ENCODE measurements at places on chromosomes 4 and X. TPM values are rescaled to one million over a fixed set of nuclear protein-coding genes. Genes with fewer than 3 reads are reported as not detected.
A peak's percentile ranks its signal among the peaks of the same experiment; 100 is the strongest.

Gene SCOC
- 45.1 TPM for total RNA-seq

DNA sequence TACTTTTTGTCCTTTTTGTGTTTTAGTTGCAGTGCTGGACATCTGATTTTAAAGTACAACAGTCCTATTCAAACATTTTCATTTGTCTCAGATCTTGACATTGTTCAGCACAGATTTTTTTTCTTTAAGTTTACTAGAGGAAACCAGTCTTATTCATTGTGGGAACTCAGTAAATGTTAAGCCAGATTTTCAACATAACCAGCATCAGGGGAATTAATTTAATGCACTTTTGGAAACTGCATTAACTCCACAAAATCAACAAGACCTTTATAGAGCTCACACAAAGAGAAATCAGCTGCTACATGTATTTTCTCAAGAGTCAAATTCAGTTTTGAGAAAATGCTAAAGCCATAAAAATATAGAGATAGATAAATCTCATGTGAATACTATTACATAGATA, 9.9 kb downstream of the CPE start:
- no peaks in the 10 kb centered on the region for H3K27me3 ChIP-seq
- H3K36me3 ChIP-seq, result no peaks in the 10 kb centered on the region
- no peak overlapping the region for H3K27ac ChIP-seq
- DNase-seq, result no peak
- peaks cover 16% of the 10 kb centered on the region for H3K4me1 ChIP-seq

Gene PRIMPOL
- 11.3 TPM for total RNA-seq

Gene SUPT20HL1
- not detected for total RNA-seq

- H3K4me1 ChIP-seq, result no peaks in the 10 kb centered on the region
- no peak for DNase-seq
- no peak overlapping the region for H3K27ac ChIP-seq
- H3K36me3 ChIP-seq, result no peaks in the 10 kb centered on the region
- no peak overlapping the region for H3K4me3 ChIP-seq
Measured at GRCh38 chrX:38225093-38225492, 4.4 kb upstream of the SRPX start.

DNA sequence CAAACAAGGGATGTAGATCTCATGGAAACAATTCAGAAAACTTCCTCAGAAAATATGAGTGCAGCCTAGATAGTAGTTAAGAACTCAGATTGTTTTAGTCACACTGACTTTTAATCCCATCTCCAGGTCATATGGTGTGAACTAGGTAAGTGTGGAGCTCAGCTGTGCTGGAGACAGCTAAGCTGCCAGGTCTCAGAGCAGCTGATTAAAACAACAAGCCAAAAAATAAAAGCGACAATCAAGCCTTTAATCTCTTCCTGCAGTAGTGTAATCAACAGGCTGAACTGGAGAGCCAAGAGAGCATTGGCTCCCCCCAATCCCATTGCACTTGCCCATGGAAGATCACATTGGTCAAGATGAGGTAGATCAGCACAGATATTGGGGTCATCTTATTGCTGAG, 98.3 kb upstream of the ATOH1 start:
- H3K4me1 ChIP-seq, result no peaks in the 10 kb centered on the region
- H3K36me3 ChIP-seq, result no peaks in the 10 kb centered on the region
- H3K27me3 ChIP-seq, result no peaks in the 10 kb centered on the region
- no peak overlapping the region for H3K4me3 ChIP-seq

- H3K36me3 ChIP-seq, result no peaks in the 10 kb centered on the region
- H3K27me3 ChIP-seq, result no peaks in the 10 kb centered on the region
- no peak overlapping the region for H3K4me3 ChIP-seq
- no peaks in the 10 kb centered on the region for H3K4me1 ChIP-seq
- no peak for DNase-seq
- no peak overlapping the region for H3K27ac ChIP-seq
Measured at GRCh38 chr4:178966644-178967043, 1524.4 kb upstream of the AGA start.

GRCh38 chrX:802846-803245, 172.3 kb downstream of the SHOX start:
- H3K27ac ChIP-seq, result no peak overlapping the region
- H3K36me3 ChIP-seq, result no peaks in the 10 kb centered on the region
- H3K4me3 ChIP-seq, result no peak overlapping the region
- DNase-seq, result no peak
- H3K27me3 ChIP-seq, result no peaks in the 10 kb centered on the region
- H3K4me1 ChIP-seq, result no peaks in the 10 kb centered on the region

DNA sequence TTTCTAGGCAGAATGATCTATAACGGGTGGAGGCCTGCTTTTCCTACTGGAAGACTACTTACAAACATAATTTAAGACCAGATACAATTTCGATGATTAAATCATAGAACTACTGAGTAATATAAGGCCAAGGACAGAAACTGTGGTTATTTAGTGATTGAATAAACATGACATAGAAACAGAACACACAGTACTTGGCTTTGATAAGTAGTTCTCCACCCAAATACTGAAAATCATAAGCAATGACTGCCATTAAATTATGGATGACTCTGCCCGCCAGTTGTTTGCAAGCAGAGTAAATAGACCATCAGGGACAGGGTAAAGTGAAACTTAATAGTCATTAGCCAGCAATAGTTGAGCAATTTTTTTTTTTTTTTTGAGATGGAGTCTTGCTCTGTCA, 17.2 kb upstream of the SMIM14 start:
- no peak overlapping the region for H3K4me3 ChIP-seq
- peaks cover 21% of the 10 kb centered on the region for H3K4me1 ChIP-seq
- DNase-seq, result peak; percentile 46
- H3K27me3 ChIP-seq, result no peaks in the 10 kb centered on the region
- H3K36me3 ChIP-seq, result no peaks in the 10 kb centered on the region
- H3K27ac ChIP-seq, result peak overlapping the region; percentile 61

Gene WDR17
- 6.2 TPM for total RNA-seq

GRCh38 chr4:2045518-2045951, 13.6 kb upstream of the NAT8L start:
- peaks cover 17% of the 10 kb centered on the region for H3K4me1 ChIP-seq
- H3K36me3 ChIP-seq, result no peaks in the 10 kb centered on the region
- H3K27me3 ChIP-seq, result peaks cover 10% of the 10 kb centered on the region
- H3K27ac ChIP-seq, result no peak overlapping the region

GRCh38 chr4:3174371-3175338, 74.3 kb upstream of the MSANTD1 start:
- peaks cover 57% of the 10 kb centered on the region for H3K36me3 ChIP-seq
- no peak overlapping the region for H3K4me3 ChIP-seq
- DNase-seq, result no peak
- H3K27me3 ChIP-seq, result no peaks in the 10 kb centered on the region
- H3K27ac ChIP-seq, result no peak overlapping the region

Gene ZNF674
- 4.5 TPM for total RNA-seq

DNA sequence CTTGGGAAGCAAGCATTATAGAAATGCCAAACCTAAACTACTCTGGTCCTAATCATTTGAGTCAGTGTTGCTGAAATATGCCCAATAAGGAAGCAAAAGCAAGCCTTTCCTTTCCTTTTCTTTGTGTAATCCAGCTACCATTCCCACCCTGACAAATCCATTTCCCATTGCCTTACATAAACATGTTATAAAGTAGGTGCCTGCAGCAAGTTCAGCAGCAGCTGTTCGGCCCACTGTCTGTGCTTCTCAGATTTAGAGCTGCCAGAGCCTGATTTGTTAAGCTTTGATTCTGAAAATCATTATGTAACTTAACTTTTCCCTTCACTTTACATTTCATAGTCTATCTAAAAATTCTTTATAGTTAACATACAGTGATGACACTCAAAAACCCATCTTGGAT, 148.6 kb downstream of the EPHA5 start:
- H3K4me3 ChIP-seq, result no peak overlapping the region
- no peak overlapping the region for H3K27ac ChIP-seq
- no peaks in the 10 kb centered on the region for H3K36me3 ChIP-seq
- H3K4me1 ChIP-seq, result no peaks in the 10 kb centered on the region
- H3K27me3 ChIP-seq, result no peaks in the 10 kb centered on the region

GRCh38 chr4:17008834-17009345, 110.4 kb upstream of the LDB2 start:
- H3K4me1 ChIP-seq, result no peaks in the 10 kb centered on the region
- no peak overlapping the region for H3K27ac ChIP-seq
- H3K4me3 ChIP-seq, result no peak overlapping the region
- H3K27me3 ChIP-seq, result no peaks in the 10 kb centered on the region
- H3K36me3 ChIP-seq, result no peaks in the 10 kb centered on the region
- DNase-seq, result no peak

DNA sequence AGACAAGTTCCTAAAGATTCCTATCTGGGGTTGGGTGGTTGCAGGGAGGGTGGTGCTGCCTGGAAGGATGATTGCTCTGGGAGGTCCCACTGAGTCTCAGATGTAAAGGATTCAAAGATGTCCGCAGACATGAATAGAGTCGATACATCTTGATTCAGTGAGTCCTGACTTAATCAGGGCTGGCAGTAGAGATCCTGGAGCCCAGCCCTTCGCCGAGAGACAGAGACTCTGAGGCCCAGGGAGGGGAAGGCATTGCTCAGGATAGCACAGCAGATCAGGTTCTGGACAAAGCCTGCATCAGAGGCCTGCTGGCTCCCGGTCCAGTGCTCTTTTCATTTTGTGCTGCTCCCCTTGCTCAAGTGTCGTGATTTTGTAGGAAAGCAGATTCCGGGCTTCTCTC, 21.7 kb downstream of the PJA1 start:
- peaks cover 11% of the 10 kb centered on the region for H3K27me3 ChIP-seq
- no peaks in the 10 kb centered on the region for H3K36me3 ChIP-seq
- H3K27ac ChIP-seq, result no peak overlapping the region
- no peaks in the 10 kb centered on the region for H3K4me1 ChIP-seq

DNA sequence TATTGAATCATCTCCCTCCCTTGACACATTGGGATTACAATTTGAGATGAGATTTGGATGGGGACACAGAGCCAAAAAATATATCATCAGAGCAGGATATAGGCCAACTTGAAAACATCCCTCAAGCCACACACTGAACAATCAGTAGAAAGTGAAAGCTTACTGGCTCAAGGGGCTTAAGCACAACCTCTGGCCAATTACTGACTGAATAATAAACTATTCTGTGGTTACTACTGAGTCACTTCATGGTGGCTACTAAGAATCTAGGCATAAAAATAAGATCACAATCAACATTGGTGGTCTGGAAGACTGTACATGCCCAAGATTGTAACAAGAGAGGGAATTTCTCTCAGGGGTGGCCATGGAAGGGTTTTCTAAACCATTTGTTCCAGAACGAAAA, 27.4 kb upstream of the GPR174 start:
- peaks cover 3% of the 10 kb centered on the region for H3K27me3 ChIP-seq
- DNase-seq, result no peak
- no peak overlapping the region for H3K4me3 ChIP-seq
- H3K36me3 ChIP-seq, result no peaks in the 10 kb centered on the region
- no peak overlapping the region for H3K27ac ChIP-seq
- no peaks in the 10 kb centered on the region for H3K4me1 ChIP-seq

DNA sequence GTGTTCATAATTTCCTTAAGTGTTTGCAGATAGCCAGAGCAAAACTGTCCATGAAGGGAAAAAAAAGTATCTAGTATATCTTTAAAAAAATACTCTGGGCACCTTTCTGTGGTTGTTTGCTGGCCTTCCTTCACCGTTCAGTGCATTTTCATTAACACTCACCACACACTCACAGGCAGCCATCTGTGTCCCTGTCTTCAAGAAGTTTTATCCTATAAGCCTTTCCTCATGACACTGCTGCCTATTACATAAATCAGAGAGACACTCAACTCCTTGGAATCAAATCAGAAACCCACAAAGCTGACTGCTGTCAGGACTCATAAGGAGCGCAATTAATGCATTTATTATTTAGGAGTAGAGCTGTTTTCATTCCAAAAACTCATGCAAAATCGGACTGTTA, 1720.2 kb downstream of the PCDH7 start:
- no peaks in the 10 kb centered on the region for H3K27me3 ChIP-seq
- no peak overlapping the region for H3K27ac ChIP-seq
- no peaks in the 10 kb centered on the region for H3K4me1 ChIP-seq
- no peak for DNase-seq
- no peak overlapping the region for H3K4me3 ChIP-seq

Gene SPOCK3
- total RNA-seq, result 2.7 TPM

DNA sequence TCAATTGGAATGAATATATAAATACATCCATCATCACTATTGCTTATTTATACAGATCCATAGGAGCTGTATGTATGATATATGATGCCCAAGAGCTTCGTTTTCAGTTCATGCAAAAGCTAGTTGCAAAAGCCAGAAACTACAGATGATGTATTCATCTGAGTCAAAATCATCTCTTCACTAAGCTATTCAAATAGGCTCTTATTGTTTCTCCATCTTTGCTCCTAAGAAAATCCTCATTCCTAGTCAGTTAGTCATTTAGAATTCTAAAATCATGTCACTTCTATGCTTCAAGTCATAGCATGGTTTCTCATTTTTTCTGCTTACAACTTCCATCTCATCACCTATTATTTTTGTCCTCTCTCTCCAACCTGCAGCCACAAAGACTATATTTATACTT, 300.1 kb upstream of the TRAM1L1 start:
- H3K27me3 ChIP-seq, result no peaks in the 10 kb centered on the region
- no peaks in the 10 kb centered on the region for H3K4me1 ChIP-seq
- no peaks in the 10 kb centered on the region for H3K36me3 ChIP-seq

Gene ZCCHC18
- 0.38 TPM for total RNA-seq

- H3K4me3 ChIP-seq, result no peak overlapping the region
- H3K36me3 ChIP-seq, result no peaks in the 10 kb centered on the region
- no peak for DNase-seq
- H3K27me3 ChIP-seq, result peaks cover 30% of the 10 kb centered on the region
- H3K27ac ChIP-seq, result no peak overlapping the region
Measured at GRCh38 chrX:13598877-13599276, 29.5 kb downstream of the EGFL6 start.

Gene REELD1
- total RNA-seq, result not detected

- no peak overlapping the region for H3K27ac ChIP-seq
- no peak overlapping the region for H3K4me3 ChIP-seq
- H3K27me3 ChIP-seq, result no peaks in the 10 kb centered on the region
- H3K4me1 ChIP-seq, result no peaks in the 10 kb centered on the region
- no peaks in the 10 kb centered on the region for H3K36me3 ChIP-seq
- DNase-seq, result no peak
Measured at GRCh38 chr4:5996641-5997040, 21.6 kb downstream of the C4orf50 start.

- H3K4me3 ChIP-seq, result no peak overlapping the region
- no peaks in the 10 kb centered on the region for H3K4me1 ChIP-seq
- no peaks in the 10 kb centered on the region for H3K27me3 ChIP-seq
Measured at GRCh38 chr4:177557416-177557815, 115.2 kb upstream of the AGA start.

GRCh38 chrX:39599339-39599738, 498.4 kb downstream of the BCOR start:
- H3K4me3 ChIP-seq, result no peak overlapping the region
- no peaks in the 10 kb centered on the region for H3K36me3 ChIP-seq
- H3K27me3 ChIP-seq, result peaks cover 6% of the 10 kb centered on the region
- no peak overlapping the region for H3K27ac ChIP-seq
- DNase-seq, result no peak

GRCh38 chrX:130109429-130110378, 593 bp downstream of the ELF4 start:
- no peak overlapping the region for H3K27ac ChIP-seq
- DNase-seq, result no peak
- peak overlapping the region; percentile 11 for H3K4me3 ChIP-seq
- H3K27me3 ChIP-seq, result no peaks in the 10 kb centered on the region
- no peaks in the 10 kb centered on the region for H3K4me1 ChIP-seq
- H3K36me3 ChIP-seq, result no peaks in the 10 kb centered on the region

- H3K27me3 ChIP-seq, result peaks cover 4% of the 10 kb centered on the region
- peak overlapping the region; percentile 56 for H3K27ac ChIP-seq
- peak overlapping the region; percentile 54 for H3K4me3 ChIP-seq
- DNase-seq, result no peak
- H3K36me3 ChIP-seq, result no peaks in the 10 kb centered on the region
- H3K4me1 ChIP-seq, result no peaks in the 10 kb centered on the region
Measured at GRCh38 chrX:21926527-21927278, 13.8 kb upstream of the SMS start.

Gene HPGD
- 25.4 TPM for total RNA-seq

Gene ADRA2C
- 2.3 TPM for total RNA-seq

- H3K4me1 ChIP-seq, result no peaks in the 10 kb centered on the region
- DNase-seq, result no peak
- H3K27me3 ChIP-seq, result no peaks in the 10 kb centered on the region
Measured at GRCh38 chrX:23737413-23737812, 5.7 kb downstream of the ACOT9 start.

Data from adrenal gland (tissue), 19 donors.